B cell (primary cell): ENCODE measurements at places on chromosomes 7 and 10. TPM values are rescaled to one million over a fixed set of nuclear protein-coding genes. Genes with fewer than 3 reads are reported as not detected.

DNA sequence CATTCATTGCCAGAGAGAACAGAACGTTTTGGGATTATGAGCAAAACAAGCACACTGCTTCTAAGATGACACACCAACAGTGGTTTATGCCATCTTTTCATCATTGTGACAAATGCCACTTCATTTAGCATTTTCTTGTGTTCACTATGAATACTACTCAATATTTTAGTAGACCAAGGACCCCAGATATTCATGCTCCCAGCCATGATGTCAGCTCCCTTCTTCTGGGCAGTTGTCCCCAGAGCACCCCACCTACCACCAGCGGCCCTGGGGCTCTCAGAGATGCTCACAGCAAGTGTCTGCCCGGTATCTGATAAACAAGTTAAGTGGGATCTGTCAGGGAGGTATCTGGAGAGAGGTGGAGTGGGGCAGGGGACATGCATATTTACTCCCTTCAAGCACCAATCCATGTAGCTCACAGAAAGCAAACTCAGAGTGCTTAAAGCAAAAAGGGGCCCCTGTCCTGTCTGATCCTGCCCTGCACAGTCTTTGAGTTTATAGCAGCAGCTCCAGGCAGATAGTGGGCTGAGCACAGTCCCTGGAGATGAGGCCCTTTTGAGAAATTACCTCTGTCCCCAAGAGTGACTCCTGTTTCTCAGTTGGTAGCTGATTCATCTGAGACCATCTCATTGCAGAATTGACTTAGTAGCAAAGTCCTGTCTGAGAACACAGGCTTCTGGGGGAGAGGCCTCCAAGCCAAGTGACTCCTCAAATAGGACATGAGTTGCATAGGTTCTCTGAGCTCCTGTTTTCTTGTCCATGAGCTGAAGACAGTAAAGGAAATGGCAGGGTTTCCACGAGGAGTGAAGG lies 281.8 kb upstream of the KLF6 start:
- no peak overlapping the region for H3K4me3 ChIP-seq
- peaks cover 13% of the 10 kb centered on the region for H3K4me1 ChIP-seq
- H3K36me3 ChIP-seq: no peaks in the 10 kb centered on the region
- DNase-seq: no peak
- no peak overlapping the region for H3K27ac ChIP-seq
- H3K27me3 ChIP-seq: no peaks in the 10 kb centered on the region

DNA sequence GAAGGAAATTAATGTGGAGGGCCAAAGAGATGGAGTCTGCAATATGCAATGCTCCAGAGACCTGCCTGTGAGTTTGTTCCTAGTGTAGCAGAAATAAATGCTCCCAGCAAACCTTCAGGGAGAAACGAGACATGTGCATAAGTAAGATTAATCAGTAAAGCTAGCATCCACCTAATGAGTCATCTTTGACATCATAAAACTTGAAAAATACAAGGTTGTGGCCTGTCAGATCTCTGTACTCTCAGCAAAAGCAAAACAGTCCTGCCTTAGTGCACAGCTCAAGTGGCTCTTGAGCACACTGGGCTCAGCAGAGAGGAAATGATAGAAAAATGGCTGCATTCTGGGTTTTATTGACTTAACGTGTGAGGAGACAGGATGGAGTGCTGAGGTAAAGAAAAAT lies 32.5 kb upstream of the ERCC6 start:
- no peaks in the 10 kb centered on the region for H3K27me3 ChIP-seq
- H3K36me3 ChIP-seq: no peaks in the 10 kb centered on the region
- H3K4me3 ChIP-seq: no peak overlapping the region

DNA sequence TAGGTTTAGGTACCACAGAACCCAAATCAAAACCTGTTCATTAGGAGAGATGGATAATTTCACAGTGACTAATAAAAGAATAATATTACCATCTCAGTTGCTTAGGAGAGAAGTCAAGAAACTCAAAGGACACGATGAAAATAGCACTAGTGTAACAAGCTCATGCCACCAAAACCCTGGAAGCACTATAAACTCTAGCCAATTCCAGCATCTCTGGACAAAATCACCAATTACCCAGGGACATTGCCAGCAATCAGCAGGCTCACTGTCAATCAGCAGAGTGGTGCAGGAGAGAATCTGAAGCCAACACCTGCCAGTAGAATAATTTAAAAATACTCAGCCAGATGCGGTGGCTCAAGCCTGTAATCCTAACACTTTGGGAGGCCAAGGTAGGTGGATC lies 88.9 kb downstream of the ARMH3 start:
- DNase-seq: no peak
- H3K27ac ChIP-seq: peak overlapping the region; percentile 93
- H3K4me1 ChIP-seq: peaks cover 81% of the 10 kb centered on the region
- peak overlapping the region; percentile 20 for H3K4me3 ChIP-seq
- no peaks in the 10 kb centered on the region for H3K36me3 ChIP-seq
- H3K27me3 ChIP-seq: no peaks in the 10 kb centered on the region

DNA sequence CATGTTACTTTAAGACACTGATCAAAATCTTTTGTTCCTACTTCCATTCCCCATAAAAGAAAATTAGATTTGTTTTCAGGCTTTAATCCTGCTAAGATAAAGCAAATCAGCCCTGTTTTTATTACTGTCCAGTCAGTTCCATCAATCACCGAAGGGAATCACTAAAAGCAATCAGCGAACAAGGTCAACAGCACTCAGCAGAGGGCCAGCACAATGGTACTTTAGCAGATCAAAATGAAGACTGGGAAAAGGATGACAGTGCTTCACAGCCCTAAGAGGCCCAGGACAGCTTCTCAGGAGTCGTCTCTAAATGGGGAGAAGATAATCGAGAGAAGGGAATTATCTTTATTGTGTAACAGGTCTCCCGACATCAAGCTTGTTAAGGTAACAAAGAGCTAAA lies 32.7 kb downstream of the SEM1 start:
- no peak overlapping the region for H3K27ac ChIP-seq
- no peak overlapping the region for H3K4me3 ChIP-seq
- no peaks in the 10 kb centered on the region for H3K4me1 ChIP-seq
- DNase-seq: no peak
- no peaks in the 10 kb centered on the region for H3K27me3 ChIP-seq
- H3K36me3 ChIP-seq: peaks cover 2% of the 10 kb centered on the region

GRCh38 chr7:134539380-134540004 lies 9.4 kb upstream of the AKR1B15 start:
- H3K27me3 ChIP-seq: no peaks in the 10 kb centered on the region
- no peak overlapping the region for H3K4me3 ChIP-seq
- H3K27ac ChIP-seq: no peak overlapping the region

DNA sequence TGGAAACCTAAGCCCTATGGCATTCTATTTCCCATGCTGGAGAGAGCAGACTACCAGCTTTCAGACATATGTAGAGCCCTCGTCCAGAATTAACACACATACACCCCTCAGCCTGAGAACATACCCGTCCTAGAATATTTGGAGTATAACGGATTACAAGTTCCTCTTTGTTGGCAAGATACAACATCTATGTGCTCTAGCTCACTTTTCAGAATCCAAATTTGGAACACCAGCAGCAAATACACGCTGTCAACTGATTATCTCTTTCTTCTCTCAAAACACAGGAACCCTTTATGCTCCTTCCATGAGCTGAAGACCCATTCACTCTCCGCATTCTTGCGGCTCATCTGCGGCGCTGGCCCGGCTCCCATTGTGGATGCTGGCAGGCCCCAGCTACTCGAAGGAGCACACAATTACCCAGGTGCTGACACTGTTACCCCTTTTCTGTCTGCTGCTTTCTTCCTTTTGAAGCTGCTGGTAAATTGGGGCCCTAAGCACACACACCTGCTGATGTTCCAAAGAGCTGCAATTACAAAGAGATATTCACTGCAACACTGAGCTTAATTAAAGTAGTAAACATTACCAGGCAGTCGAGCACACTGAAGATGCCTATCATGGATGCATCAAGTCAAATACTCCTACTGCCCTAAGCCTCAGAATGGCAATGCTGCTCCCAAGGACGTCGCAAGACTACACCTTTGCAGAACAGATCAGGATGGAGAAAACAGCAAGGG lies 70.0 kb downstream of the VOPP1 start:
- H3K4me3 ChIP-seq: no peak overlapping the region
- H3K27ac ChIP-seq: no peak overlapping the region
- H3K36me3 ChIP-seq: peaks cover 51% of the 10 kb centered on the region
- no peak for DNase-seq

DNA sequence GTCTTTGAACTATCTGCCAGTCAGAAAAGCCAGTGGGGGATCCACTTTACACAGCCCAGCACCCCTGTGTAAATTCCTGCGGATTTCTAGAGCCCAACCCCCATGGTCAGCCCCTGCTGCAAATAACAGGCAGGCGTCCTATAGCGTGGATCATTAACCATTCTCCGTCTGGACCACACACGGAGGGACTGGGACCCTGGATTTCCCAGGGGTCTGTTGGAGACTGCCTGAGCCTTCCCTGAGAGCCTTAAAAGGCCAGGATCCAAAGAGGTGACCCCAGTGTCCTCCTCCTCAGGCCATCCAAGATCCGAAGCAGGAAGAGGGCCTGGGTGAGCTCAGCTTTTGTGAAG lies 11.2 kb upstream of the GRID1 start:
- H3K4me3 ChIP-seq: no peak overlapping the region
- DNase-seq: no peak

- no peaks in the 10 kb centered on the region for H3K4me1 ChIP-seq
- H3K36me3 ChIP-seq: no peaks in the 10 kb centered on the region
- no peak overlapping the region for H3K27ac ChIP-seq
- no peak overlapping the region for H3K4me3 ChIP-seq
Observed at GRCh38 chr7:29300026-29300480, 105.5 kb downstream of the CHN2 start.

DNA sequence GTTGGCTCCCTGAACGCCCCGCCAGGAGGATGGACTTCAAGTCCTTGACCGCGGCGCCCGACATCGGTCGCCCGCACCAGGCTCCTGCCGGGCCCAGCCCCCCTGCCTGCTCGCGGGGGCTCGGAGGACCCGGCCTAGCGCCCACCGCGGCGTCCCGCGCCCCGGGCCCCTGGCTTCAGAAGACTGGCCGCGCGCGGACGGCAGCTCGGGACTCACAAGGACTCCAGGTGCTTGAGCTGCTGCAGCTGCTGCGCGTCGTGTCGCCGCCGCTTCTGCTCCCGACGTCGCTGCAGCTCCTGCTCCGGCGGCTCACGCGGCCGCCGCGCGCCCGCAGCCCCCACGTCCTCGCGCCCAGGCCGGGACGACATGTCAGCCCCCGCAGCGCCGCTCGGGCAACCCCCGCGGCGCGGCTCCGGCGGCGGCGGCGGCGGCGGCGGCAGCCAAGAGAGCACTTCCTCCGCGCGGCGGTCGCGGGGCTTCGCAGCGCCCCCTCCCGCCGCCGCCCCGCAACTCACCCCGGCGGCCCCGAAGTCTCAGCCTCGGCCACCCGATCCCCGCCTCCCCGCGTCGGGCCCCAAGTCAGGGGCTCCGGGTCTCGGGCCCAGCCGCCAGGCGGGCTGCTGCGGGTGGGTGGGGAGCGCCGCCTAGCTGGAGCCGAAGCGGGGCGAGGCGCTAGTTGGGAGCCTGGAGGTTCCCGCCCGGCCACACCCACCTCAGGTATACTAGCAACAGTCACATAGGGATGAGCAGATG lies at the start of gene RP9:
RP9 (minus strand) TSS at position 400 of the 753 bp plus-strand sequence; CDS start at position 368, 32 bp downstream.
- H3K27ac ChIP-seq: peak within 1 kb of the TSS; percentile 91
- peak; percentile 91 for DNase-seq
- H3K4me3 ChIP-seq: peak within 1 kb of the TSS; percentile 94
- no peaks in the 10 kb centered on the region for H3K36me3 ChIP-seq

DNA sequence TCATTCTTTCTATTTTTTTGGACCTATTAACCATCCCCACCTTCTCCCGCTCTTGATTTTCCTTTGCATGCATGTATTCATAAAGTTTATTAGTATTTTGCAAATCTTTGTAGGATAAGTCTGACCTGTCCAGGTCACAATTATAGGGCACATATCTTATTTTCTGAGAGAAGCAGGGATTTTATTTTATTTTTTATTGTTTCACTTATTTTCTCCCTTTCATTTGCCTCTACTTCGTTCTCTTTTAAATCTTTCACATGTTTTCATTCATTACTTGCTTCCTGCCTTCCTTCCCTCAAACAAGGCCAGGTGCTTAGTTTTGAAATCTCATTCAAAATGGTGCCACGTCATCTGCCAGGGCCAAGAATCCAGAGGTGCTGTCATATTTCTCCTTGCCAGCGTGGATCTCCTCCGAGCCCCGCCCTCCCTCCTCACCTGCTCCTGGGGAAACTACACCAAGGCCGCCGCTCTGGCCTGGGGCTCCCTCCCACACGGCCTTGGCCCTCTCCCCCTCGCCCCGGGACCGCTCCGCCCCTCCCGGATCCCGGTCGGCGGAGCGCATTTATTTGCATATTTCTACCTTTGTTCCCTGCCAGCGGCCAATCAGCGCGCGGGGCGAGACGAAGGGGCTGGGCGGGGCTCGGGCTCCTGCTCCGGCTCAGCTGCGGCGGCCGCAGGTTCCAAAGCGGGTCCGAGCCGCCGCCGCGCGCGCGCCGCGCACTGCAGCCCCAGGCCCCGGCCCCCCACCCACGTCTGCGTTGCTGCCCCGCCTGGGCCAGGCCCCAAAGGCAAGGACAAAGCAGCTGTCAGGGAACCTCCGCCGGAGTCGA lies at the start of gene TSPAN13:
TSPAN13 (plus strand) TSS at position 654 of the 830 bp plus-strand sequence. CDS start 213 bp downstream, outside the sequence.
- H3K27ac ChIP-seq: peak within 1 kb of the TSS; percentile 58
- peak; percentile 87 for DNase-seq
- H3K36me3 ChIP-seq: no peaks in the 10 kb centered on the region

- peaks cover 81% of the 10 kb centered on the region for H3K4me1 ChIP-seq
- H3K36me3 ChIP-seq: no peaks in the 10 kb centered on the region
- H3K27ac ChIP-seq: no peak overlapping the region
- peak; percentile 76 for DNase-seq
- H3K27me3 ChIP-seq: no peaks in the 10 kb centered on the region
Observed at GRCh38 chr10:132575320-132576201, 38.0 kb downstream of the INPP5A start.

- no peak for DNase-seq
- H3K4me1 ChIP-seq: no peaks in the 10 kb centered on the region
- H3K27me3 ChIP-seq: no peaks in the 10 kb centered on the region
- H3K36me3 ChIP-seq: no peaks in the 10 kb centered on the region
Observed at GRCh38 chr7:53744403-53744760, 708.9 kb downstream of the POM121L12 start.

DNA sequence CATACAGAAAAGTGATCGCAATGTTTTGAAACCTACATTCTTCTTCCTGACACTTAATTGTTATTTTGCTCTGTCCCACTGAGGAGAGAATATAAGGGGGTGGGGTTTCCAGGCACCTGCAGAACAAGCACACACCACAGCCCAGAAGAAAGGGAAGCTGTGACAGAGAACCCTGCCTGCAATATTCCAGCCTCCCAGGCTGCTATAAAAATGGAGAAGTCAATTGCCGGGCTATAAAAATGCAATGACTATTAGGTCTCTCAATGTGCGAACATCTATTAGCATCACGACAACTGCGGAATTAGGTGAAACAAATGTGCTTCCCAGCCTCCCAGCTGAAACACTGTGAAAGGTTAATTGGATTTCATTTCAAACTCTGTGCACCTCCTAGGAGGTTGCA lies 145.3 kb upstream of the FRMD4A start:
- no peak for DNase-seq
- no peaks in the 10 kb centered on the region for H3K4me1 ChIP-seq
- no peaks in the 10 kb centered on the region for H3K36me3 ChIP-seq
- no peak overlapping the region for H3K27ac ChIP-seq
- H3K27me3 ChIP-seq: no peaks in the 10 kb centered on the region

The CCDC146 gene
- 8.5 and 10.2 TPM in 2 replicates for total RNA-seq

The DUSP5 gene
- total RNA-seq: 10.0 and 10.8 TPM in 2 replicates

The GRID2IP gene
- 1.7 TPM in 2 replicates for total RNA-seq

The C10orf90 gene
- total RNA-seq: not detected in 2 replicates

The SPOCK2 gene
- 133 and 139 TPM in 2 replicates for total RNA-seq

The ANXA8L1 gene
- not detected in 2 replicates for total RNA-seq
